ENCODE measurements at places on chromosomes 1 and 21. TPM values are rescaled to one million over a fixed set of nuclear protein-coding genes. Genes with fewer than 3 reads are reported as not detected.

GUCA2B gene
- polyA plus RNA-seq: not detected

SPATA46 gene
- not detected for polyA plus RNA-seq

CFAP141 gene
- not detected for polyA plus RNA-seq

CD58 gene
- polyA plus RNA-seq: 14.4 TPM

PRXL2B gene
- polyA plus RNA-seq: 7.0 TPM

PAPPA2 gene
- polyA plus RNA-seq: 0.01 TPM

BACH1 gene
- polyA plus RNA-seq: 11.4 TPM

GABRD gene
- not detected for polyA plus RNA-seq

UBASH3A gene
- polyA plus RNA-seq: 0.19 TPM

GNG4 gene
- polyA plus RNA-seq: 19.4 TPM

UTP25 gene
- polyA plus RNA-seq: 8.1 TPM

Measured in ovary (tissue), 10 donors.